ENCODE measurements at places on chromosomes 11 and 22.

DNA sequence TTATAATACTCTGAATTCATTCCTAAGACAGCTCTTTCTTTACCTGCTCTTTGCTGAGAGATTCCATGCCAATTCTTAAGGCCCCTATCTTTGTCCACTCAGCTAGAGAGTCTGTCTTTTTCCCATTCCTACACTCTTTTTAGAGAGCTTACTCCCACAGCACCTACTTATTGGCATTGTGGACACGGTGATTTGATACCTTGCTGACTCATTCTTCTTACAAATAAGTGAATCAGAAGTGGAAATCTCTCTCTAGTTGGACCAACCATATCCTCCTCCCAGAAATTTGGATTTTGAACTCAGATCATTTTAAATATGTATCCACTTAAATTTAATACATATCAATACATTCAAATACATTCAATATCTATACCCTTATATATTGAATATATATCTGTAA, 32.5 kb upstream of the OR6M1 start:
- no peak for DNase-seq

DNA sequence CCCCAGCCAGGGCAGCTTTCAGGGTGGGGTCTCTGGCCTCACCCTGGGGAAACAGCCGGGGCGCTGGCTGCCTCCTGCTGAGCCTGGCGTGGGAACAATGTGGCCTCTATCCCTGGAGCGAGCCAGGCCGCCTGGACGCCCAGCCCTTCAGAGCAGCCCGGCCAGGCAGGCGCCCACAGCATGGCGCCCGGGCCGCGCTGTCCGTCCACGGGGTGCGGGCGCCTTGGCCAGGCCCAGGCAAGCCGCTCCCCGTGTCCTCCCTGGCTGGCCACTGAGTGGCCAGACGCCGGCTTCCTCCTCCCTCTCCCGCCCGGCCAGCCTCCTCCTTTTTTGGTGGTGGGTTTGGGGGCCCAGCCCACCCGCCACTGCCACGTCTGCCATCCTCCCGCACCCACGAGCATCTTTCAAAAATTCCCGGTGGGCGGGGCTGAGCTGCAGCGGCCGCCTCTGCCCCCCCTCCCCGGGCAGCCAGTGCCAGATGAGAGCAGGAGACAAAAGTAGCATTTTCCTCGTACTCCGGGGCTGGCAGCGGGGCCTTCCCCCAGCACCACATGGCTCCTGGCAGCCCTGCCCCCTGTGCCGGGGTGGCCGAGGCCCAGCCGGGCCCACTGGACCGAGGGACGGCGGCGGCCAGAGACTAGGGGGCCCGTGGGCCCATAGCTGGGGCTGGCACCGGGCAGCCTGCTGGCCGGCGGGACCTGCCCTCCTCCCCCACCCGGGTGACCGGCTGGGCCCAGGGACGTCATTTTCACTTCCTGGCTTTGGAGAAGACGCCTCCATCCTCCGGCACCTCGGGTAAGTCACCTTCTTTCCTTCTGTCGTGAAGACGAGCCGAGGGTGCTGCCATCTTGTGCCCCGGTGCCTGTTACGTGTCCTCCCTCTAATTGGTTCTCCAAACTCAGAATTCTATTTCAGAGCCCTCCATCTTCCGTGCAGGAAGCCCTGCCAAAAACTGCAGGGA, 70.2 kb upstream of the PPARA start:
- DNase-seq: no peak

GRCh38 chr11:113591117-113591516, 115.0 kb downstream of the TMPRSS5 start:
- no peak for DNase-seq

DNA sequence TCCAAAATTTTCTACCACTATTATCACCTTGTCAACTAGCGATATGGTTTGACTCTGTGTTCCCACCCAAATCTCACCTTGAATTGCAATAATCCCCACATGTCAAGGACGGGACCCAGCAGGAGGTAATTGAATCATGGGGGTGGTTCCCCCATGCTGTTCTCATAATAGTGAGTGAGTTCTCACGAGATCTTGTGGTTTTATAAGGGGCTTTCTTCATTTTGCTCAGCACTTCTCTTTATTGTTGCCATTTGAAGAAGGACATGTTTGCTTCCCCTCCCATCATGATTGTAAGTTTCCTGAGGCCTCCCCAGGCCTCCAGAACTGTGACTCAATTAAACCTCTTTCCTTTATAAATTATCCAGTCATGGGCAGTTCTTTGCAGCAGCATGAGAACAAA, 73.5 kb upstream of the ZC3H12C start:
- no peak for DNase-seq

GRCh38 chr11:105226091-105226490, 86.5 kb upstream of the CARD18 start:
- DNase-seq: no peak

- no peak for DNase-seq
These were observed 91.8 kb upstream of the RTL6 start for GRCh38 chr22:44589831-44590230.

DNA sequence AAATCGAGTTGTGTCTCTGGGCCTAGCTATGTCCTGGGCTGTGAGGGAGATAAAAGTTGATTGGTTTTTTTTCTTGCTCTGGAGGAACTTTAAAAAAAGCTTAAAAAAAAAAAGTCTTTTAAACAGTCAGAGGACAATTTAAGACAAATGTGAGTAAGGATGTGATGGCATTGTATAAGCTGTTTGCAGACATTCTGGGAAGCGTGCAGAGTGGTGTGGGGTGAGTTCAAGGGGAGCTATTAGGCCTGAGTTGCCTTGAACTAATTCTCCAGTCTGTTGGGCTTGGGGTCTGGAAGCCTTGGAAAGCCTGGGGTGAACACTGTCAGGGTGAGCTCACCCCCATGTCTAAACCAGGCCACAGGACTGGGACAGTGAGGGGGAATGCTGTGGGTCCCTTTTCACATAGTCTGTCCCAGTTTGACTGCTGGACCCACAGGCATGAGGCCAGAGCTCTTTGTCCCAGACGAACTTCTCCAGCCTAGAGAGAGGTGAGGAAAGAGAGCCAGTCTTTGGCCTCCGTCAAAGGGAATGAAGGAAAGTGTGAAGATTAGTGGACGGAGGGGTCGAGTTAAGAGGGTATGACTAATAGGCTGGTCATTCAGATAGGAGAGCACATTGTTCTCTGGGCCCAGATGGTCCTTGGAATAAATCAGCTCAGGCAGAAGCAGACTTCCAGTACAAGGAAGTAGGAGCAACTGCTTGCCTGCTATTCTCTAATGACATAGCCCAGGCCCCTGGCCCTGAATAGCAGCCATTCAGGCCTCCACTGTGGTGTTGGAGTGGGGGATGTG, 76.4 kb upstream of the NNMT start:
- DNase-seq: no peak

DNA sequence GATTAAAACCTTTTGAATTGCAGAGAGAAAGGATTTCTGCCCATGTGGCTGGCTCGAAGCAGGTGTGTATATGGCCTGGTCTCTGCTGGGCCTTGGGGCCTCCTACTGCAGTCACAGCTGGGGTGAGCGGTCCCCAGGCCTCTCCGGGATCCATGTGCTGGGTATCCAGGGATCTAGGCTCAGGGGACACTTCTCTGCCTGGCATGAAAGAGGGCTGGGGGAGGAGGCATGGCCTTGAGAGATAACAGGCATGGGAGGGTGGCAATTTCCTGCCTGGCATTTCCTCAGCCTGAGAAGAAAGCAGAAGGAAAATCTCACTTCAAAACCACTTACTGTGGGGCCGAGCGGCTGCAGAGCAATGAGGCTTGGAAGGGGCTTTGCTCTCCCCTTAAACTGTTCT, 20.3 kb upstream of the PARVG start:
- no peak for DNase-seq

GRCh38 chr22:39498368-39498767, 3.7 kb upstream of the MIEF1 start:
- no peak for DNase-seq

- DNase-seq: no peak
These were observed 24.4 kb upstream of the FXYD6 start for GRCh38 chr11:117900720-117901440.

Measured in right kidney (tissue), 9 donors.